ENCODE measurements at places on chromosomes 2 and 18.

- no peak for DNase-seq
These were observed 1.4 kb upstream of the PLCL1 start for GRCh38 chr2:197803033-197803444.

DNA sequence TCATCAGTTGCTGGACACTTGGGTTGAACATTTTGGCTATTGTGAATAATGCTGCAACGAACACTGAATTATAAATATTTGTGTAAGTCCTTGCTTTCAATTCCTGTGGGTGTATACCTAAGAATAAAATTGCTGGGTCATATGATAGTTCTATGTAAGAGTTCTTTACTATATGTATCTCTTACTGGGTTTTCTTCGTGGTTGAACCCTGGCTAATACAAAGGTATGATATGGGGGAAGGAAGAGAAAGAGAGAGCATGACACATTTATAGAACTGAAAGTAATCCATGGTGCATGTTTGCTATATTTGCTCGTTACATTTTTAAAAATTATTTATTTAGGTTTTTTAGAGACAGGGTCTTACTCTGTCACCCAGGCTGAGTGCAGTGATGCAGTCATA lies 143.1 kb upstream of the GAREM1 start:
- no peak for DNase-seq

GRCh38 chr18:44884431-44884830 lies 203.7 kb downstream of the SETBP1 start:
- no peak for DNase-seq

DNA sequence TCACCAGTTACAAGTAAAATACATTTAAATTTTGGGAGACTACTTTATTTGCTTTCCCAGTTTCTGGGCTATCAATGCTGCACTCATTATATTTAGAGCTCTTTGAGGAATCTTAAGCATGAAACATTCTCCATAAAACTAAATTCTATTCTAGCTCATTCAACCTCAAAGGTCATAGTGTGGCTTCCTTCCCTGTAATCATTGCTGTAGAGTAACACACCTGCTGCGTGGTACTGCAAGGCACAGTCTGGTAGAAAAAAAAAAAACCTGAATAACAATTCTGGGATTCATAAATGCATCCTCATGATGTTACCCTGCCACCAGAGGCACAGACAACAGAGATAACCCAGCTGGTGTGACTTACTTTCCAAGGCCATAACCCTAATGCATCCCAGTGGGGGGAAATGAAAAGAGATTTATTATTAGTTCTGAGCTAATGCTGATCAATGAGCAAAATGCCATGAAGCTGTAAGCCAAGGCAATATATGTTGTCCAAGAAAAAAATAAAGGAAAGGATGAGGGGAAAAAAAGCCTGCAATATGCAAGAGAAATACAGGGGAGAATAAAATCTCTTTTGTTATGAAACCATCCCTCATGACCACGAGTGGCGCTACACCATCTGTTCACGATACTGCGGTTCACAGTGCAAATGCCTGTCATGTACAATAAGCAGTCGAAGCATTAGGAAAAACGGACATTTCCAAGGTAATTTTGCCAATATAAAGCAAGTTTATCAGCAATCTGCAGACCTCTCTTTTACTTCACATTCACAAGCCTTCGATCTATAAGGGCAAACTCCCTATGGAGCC lies 1481.6 kb upstream of the PIK3C3 start:
- DNase-seq, result no peak

- DNase-seq, result no peak
These were observed 1390.8 kb downstream of the DPP10 start for GRCh38 chr2:115833196-115833595.

GRCh38 chr2:30159766-30160165 lies 13.0 kb downstream of the YPEL5 start:
- no peak for DNase-seq

DNA sequence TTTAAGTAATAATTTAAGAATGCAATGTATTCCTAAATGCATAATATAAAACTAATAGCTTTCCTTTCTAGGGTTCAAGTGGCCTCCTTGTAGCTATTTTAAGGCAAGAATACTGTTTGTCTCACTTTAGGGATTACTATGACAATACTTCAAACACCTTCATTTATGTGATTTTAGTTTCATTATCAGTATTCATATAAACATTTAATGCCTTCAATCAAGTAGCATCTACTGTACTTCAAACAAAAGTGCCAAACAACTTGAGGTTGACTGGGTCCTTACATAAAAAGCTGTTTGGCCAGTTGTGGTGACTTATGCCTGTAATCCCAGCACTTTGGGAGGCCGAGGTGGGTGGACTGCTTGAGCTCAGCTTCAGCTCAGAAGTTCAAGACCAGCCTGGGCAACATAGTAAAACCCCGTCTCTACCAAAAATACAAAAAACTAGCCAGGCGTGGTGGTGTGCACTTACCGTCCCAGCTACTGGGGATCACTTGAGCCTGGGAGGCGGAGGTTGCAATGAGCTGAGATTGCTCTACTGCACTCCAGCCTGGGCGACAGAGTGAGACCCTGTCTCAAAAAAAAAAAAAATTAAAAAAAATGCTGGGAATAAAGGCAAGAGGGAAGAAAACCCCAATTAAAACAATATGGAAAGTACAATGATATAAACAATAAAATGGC lies 9.3 kb downstream of the MEX3C start:
- DNase-seq, result no peak

DNA sequence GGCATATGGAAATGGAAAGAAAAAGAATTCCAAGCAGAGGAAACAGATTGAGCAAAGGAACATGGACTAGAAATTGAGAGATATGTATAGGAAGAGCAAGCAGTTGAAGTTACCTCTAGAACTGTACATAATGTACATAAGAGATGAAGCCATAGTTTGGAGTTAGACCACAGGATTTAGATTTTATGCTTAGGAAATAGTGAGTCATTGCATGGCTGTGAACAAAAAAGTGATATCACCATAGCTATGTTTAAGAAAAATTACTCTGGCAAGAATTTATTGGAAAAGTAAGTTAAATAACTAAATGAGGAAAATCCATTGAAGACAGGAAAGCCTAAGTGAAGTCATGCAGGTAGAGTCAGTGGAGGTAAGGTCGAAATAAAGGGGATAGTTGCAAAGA lies 99.4 kb upstream of the GALNT5 start:
- DNase-seq, result no peak

- no peak for DNase-seq
These were observed 244.2 kb upstream of the RGPD4 start for GRCh38 chr2:107582487-107582886.

GRCh38 chr18:30088238-30089015 lies 954.1 kb downstream of the DSC3 start:
- no peak for DNase-seq

- no peak for DNase-seq
These were observed 97.9 kb upstream of the CYRIA start for GRCh38 chr2:16763493-16763899.

DNA sequence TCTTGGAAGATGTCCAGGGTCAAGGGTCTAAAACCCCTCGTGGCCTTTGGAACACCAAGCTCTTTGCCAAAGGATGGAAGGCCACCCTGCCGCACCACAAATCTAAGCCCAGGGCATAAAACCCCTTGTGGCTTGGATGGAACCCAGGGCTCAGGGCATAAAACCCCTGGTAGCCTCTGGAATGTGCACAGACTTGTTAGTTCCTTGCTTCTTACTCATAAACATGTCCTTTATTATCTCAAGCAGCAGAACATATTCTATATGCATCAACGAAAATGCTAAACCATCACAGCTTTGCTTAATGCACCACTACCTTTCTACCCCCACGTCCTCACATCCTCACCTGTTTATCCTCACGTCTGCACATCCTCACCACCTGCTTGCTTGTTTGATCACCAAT lies 998.0 kb downstream of the DSC3 start:
- DNase-seq, result no peak

- DNase-seq, result no peak
These were observed 536.6 kb downstream of the LRRTM4 start for GRCh38 chr2:76985387-76986136.

DNA sequence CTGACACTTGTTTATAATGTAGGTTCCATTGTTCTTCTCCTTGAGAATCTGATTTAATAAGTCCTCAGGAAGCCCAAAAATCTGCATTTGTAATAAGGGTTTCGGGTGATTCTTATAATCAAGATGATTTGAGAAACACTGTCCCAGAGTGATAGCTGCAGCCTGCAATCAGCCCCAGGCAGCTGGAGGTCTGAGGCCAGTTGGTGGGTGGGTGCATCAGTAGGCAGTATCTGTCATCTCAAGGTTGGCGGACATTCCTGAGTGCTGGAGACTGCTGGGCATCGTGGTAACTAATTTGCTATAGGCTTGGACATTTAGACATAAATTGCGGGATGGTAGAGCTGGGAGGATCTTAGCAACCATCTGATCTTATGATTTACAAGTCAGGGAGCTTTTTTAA lies 2.7 kb upstream of the IL18RAP start:
- no peak for DNase-seq

GRCh38 chr2:229080172-229080571 lies 190.9 kb downstream of the PID1 start:
- no peak for DNase-seq

DNA sequence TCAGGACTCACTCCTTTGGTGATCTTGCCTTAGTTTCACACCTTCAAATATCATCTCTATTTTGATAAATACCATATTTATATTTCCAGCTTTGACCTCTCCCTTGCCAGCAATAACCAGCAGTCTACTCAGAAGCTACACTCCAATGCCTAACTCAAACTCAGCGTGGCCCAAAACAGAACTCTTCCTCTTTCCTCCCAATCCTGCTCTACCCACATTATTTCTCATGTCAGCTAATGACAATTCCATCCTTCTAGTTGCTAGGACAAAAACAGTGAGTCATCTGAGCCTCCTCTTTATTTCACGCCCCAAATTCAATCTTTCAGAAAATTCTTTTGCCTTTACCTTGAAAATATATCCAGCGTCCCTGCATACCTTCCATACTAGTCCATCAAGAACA lies 23.5 kb downstream of the CYRIA start:
- DNase-seq, result no peak

DNA sequence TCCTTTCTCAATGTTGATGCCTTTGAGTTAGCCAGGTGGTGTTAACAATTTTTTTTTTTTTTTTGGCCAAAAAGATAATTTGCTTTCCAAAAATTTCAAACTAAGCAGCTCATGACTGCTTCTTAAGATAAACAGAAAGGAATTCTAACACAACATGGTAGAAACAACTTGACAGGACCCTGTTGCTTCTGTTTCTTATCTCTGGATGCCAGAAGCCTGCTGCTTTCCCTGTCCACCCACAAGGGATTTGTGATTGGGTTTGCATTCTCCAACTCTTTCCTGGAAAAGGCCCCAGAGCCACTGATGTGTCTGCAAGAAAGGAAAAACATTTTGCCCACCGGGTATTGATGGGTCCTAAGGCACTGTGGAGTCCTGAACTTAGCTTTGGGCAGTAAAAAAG lies 217.2 kb upstream of the PKDCC start:
- DNase-seq, result no peak

DNA sequence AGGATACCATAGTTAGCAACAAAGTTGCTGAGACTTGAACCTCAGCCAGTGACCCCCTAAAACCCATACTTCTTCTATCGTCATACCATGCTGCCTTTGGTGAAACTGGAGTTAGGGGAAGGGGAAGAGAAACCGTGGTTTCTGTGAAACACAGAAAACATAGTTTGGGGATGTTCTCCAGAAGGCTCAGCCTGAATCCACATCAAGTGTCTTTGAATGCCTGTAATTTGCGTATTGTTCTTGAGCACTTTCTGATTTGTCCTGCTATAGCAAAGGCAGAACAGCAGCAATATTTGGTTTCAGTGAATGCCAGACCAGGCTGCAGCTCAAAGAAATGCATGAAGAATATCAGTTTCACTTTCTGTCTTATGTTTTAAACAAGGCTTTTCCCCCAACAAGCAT lies 258.7 kb downstream of the TTC32 start:
- no peak for DNase-seq

DNA sequence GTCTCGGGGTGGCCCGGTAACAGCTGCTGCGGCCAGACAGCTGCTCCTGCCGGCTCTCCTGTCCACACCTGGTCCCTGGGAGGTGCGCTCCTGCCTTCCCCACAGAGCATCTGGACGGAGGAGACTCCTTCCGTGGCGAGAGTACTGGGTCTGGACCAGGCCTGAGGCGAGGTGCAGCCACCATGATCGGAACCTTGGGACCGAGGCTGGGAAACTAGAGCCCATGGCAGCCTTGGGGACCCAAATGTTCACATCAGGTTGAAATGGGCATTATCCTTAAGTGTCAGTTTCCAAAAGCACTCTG lies 628 bp downstream of the GIGYF2 start:
- DNase-seq, result no peak

GRCh38 chr2:104416339-104417000 lies 437.4 kb upstream of the POU3F3 start:
- peak; percentile 84 for DNase-seq

GRCh38 chr18:50203801-50204604 lies 9.1 kb upstream of the MYO5B start:
- DNase-seq, result no peak

DNA sequence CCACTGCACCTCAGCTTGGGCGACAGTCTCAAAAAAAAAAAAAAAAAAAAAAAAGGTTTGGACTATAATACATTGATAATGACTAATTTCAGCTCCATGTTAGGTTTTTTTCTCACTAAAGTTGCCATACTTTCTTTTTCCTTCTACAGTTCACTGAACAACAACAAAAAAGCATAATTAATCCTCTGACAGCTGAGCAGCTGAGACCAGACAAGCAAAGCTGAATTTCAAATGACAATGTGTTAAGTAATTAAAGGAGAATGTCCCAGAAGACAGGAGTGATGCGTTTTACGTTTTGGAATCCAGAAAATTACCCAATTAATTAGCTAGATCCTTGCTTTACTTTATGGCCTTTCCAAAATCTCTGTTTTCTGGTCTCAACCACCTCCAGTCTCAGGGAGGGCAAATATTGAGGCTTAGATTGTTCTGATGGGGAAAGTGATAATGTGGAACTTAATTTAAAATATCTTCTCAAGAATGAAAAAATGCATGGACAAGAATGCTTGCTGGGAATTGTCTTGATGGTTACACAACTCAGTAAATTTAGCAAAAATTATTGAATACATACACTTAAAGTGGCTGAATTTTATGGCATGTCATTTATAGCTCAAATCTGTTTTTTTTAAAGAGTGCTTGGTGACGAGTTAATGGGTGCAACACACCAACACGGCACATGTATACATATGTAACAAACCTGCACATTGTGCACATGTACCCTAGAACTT lies 17.4 kb upstream of the RMDN2 start:
- DNase-seq, result no peak

DNA sequence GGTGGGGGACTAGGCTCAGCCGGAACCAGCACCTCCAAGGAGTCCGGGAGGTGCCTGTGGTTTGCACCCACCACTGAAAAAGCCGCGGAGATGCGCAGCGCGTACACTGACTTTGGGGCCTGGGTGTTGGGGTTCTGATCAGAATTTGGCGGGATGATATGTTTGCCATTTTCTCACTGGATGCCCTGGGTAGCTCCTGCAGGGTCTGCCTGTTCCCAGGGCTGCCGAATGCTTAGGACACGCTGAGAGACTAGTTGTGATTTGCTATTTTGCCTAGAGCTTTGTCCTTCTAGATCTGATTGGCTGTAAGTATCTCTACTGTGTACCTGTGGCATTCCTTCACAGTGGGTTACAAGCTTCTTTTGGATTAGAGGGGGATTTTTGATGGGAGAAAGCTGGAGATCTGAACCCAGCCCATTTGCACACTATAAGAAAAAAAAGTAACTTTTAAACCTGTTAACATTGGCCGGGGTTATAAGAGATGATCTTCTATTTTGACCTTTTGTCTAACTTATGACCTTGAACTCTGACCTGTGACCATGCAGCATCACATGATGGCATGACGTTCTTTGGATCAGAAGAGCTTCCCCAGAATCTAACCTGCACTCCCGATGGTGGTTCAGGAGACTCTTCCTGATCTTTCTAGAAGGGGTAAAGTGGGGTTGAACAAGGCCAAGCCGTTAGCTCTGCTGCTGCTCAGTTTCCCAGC lies 1.6 kb downstream of the KCNE4 start:
- DNase-seq, result no peak
